ENCODE measurements at places on chromosomes 1 and 21.

DNA sequence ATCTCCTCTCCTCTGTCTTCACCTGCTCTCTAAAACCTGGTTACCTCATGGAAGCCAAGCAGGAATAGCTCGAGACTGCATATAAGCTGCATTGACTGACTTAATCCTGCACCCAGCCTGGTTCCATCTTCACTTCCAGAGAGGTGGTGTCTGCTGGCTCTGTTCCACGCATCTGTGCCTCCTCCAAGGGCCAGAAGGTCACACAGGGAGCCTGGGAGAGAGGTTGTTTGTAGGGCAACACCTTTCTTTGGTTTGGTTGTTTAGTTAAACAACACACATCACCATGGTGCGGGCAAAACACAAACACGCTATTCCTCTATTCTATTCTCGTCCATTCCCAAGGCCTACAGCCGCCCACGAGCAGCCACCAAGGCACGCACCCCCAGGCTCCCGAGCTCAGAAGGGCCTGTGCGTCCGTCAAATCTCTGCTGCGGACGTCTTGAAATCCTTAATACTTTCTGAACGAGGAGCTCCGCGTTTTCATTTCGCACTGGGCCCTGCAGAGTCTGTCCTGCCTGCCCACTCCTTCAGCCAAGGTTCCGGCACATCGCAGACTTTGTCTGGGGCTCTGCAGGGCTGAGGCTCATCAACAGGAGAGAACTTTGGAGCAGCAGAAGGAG is 116.2 kb downstream of the RIPK4 start:
- DNase-seq = no peak

- DNase-seq = no peak
These were observed 52.0 kb downstream of the TRIM11 start for GRCh38 chr1:228354390-228355320.

- no peak for DNase-seq
These were observed 191.8 kb downstream of the RPS6KC1 start for GRCh38 chr1:213242883-213243282.

- DNase-seq = no peak
These were observed 77.0 kb upstream of the CXADR start for GRCh38 chr21:17435565-17436543.

DNA sequence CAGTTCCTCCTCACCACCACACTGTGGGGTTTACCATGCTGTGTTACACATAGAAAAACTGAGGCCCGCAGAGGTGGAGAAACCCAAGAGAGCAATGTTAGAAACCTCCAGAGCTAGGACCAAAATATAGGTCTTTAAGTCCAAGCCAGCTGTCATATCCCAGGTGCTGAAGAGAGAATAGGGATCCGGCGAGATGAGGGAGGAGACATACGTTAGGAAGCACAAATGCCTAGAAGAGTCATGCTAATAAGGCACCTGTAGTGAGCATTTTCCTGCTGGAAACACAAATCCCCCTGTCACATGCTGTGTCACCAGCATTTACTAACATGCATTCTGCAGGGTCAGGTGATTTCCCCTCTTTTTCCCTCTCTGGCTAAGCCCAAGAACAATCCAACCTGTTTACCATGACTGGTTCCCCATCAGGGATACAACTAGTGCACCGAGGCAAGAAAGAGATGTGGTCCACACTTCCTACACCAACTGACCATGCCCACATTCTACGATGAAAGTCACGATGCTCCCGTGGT is 168.6 kb upstream of the CAMK1G start:
- DNase-seq = no peak

DNA sequence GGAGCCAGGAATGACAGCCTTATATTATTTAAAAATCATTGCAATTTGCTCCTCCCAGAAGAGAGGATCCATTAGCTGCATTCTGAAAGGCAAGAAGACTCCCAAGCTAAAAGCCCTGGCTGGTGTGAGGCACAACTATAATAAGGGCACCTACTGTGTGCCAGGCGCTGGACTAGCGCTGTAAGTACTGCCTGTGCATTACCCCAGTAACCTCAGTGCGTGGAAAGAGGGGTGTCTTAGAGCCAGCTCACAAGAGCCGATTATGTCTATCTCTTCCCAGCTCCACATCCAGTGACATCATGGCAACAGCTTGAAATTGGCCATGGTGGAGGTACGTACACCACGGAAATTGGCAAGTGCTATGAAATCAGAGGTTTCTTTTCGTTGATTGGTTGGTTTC is 141.7 kb upstream of the IRF2BP2 start:
- no peak for DNase-seq

- no peak for DNase-seq
These were observed 5.6 kb upstream of the DDOST start for GRCh38 chr1:20666804-20667203.

DNA sequence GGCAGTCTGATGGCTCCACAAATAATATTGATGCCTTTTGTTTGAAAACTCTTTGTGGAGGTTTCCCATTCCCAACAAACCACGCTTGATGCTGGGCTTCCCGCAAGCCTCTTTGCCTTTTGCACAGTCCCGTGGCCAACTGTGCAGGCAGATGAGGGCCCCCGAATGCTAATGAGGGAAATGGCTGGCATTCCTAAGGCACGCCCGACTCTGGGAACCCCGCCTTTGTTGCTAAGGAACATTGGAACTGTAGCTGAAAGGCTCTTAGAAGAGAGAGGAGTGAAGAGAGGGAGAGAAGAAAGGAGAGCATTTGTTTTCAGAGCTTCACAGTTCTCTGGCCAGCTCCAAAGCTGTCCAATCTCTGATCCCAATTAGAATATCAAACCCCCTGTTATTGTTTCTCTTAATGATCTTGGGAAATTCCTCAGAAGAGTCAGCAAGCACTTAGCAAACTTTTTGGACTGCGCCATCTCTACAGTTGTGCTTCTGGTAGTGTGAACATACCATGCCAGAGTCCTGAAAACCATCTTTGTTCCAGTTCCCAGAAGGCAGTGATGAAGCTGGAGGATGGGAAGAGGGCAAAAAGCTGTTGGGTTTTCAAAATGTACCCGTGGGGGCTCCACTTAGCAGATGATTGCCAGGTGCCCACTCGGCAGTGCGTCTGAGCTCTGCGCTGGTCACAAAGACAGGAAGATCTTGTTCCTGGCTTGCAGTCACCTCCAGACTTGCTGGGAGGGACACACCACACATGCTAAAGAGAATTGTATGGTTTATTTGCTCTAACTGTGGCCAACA is 60.1 kb upstream of the CYP2J2 start:
- no peak for DNase-seq

GRCh38 chr1:20158358-20159070 is 19.4 kb downstream of the PLA2G2F start:
- DNase-seq = no peak

DNA sequence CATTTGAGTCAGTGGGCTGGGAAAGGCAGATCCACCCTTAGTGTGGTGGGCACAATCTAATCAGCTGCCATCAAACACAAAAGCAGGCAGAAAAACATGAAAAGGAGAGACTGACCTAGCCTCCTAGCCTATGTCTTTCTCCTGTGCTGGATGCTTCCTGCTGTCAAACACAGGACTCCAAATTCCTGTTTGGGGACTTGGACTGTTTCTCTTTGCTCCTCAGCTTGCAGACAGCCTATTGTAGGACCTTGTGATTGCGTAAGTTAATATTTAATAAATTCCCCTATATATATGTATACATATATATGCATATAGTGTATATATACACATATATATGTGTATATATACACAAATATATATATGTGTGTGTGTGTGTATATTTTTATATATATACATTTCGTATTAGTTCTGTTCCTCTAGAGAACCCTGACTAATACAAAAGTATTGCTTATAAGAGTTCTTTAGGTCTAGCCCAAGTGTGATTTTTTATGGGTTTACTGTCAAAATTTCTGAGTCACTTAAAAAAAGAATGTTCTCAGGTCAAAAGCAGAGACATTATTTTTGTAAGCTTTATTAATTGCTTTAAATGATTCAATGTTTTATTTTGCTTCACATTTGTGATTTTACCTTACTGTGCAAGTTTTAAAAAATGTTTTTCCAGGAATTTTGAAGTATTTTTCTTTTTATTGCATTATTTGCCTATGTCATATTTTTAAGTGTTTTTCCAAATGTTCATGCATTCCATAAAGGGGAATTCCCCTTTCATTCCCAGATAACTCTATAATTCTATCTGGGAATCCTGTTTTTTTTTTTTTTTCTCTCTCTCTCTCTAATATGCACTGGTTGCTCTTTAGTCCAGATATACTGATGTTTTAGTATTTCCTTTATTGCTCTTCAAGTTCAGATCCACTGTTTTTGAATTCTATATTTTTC is 92.1 kb upstream of the ADAMTS5 start:
- peak; percentile 31 for DNase-seq

- DNase-seq = no peak
These were observed 8.3 kb downstream of the TSACC start for GRCh38 chr1:156346636-156347035.

- DNase-seq = no peak
These were observed 23.9 kb downstream of the TTC34 start for GRCh38 chr1:2777424-2778219.

- DNase-seq = peak; percentile 96
These were observed 564 bp upstream of the HMGN1 start for GRCh38 chr21:39349211-39350093.

DNA sequence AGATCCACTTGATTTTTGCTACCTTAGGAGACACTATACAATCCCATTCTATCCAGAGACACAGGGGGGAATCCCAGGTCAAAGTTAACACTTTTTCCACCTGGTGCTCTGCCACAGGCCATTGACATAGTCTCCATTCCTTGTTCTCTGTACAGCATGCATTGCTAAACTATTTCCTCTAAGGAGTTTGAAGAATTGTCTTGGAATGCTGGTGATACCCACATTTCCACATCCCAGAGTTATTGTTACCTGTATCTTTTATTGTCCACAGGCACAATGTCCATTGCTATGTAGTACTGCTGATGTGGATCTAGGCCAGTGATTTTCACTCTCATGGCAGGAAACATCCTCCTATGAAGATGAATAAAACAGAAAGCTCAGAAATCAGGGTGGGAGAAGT is 61.9 kb downstream of the TBX15 start:
- no peak for DNase-seq

- no peak for DNase-seq
These were observed 8.5 kb downstream of the SLC26A9 start for GRCh38 chr1:205934788-205935187.

DNA sequence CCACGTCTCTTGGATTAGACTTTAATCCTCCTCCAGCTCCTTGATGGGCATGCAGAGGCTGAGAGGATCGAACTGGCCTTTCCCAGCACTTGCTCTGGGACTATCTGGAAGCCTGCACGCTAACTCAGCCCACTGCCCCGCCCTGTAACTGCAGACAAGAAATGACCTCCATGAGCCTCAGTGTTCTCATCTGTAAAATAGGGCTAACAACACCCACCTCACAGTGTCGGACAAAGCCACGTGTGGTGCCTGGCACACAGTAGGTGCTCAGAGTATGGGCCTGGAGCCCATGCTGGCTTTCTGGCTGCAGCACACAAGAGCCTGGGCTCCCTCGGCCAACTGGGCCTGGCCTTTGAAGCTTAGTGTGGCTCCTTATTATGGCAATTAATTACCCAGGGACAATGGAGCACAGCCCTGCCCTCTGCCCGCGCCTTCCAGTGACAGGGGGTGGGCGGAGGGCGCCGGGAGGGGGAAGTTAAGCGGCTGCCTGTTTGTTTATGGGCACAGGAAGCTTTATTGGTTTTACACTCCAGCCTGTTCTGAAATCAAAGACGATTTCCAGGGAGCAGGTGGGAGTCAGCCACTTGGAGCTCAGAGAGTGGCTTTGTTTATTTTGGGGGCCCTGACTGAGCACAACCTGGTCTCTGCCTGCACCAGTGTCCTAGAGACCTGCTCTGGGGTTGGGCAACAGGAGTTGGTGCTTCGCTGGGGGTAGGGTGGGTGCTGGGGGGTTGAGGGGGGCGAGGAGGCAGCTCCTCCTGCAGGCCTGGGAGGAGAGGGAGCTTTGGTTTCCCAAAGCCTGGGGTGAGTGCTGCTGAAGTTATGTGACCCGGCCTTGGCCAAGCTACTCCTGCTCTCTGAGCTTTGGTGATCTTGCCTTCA is 31.0 kb downstream of the PAX7 start:
- DNase-seq = no peak

DNA sequence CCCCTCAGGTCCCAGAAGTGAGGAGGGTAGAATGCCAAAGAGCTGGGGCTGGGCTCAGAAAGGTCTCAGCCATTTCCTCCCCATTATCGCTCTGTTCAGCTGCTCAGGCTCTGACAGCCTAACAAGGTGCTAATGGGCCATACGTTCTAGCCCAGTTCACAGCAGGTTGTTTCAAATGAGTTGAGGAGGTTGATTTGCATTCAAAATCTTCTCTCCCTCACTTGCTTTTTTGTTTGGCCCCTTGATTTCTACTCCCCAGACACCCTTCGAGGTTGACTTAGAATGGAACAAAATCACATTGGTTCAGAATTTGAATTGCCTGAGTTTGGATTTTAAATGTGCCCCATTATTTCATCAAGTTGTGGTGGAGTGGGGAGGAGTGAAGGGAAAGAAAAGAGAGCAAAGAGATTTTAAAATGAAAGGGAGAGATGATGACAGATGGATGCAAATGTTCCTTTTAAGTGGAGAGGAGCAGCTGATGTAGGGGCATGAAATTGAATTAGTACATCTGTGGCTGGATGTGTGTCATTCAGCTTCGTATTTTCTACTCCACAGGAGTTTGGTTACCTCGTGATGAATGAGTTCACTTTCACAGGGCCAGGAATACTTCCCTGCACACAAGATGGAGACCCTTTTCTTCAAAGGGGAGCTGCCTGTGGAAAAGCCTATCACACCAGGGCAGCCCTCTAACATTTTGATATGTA is 425.8 kb upstream of the CAMK1G start:
- DNase-seq = no peak

DNA sequence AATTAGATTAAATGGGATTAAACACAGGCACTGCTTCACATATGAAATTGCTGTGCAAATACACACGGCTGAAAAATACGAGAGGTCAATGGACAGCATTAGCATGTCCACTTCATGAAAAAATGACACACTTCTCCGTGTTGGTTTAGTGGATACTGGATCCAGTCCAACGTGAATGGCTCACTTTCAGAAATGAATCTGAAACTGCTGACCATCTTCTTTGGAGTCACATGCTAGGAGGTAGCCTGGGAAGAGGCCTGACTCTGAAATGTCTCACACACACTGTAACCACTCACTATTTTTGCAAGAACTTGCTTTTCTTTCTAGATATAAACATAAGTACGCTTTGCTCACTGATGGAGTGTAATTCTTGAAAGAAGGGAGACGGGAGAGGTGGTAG is 127.3 kb downstream of the HLCS start:
- no peak for DNase-seq

- no peak for DNase-seq
These were observed 82.9 kb downstream of the HLX start for GRCh38 chr1:220962031-220962751.

- no peak for DNase-seq
These were observed 141.1 kb upstream of the IRF2BP2 start for GRCh38 chr1:234750922-234751627.

GRCh38 chr1:62208087-62208486 is 13.4 kb downstream of the L1TD1 start:
- DNase-seq = no peak

DNA sequence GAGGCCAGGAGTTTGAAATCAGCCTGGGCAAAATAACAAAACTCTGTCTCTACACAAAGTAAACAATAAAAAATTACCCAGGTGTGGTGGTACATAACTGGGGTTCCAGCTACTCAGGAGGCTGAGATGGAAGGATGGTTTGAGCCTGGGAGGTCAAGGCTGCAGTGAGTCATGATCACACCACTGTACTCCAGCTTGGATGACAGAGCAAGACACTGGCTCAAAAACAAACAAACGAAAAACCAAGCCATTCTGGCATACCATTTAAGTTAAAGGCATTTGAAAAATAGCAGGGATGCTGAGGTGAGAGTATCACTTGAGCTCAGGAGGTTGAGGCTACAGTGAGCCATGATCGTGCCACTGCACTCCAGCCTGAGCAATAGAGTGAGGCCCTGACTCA is 5.3 kb upstream of the ALDH9A1 start:
- no peak for DNase-seq

- no peak for DNase-seq
These were observed 18.5 kb upstream of the MTARC1 start for GRCh38 chr1:220768126-220768601.
